ENCODE measurements at places on chromosomes 1 and 21.
A peak's percentile ranks its signal among the peaks of the same experiment; 100 is the strongest.

DNA sequence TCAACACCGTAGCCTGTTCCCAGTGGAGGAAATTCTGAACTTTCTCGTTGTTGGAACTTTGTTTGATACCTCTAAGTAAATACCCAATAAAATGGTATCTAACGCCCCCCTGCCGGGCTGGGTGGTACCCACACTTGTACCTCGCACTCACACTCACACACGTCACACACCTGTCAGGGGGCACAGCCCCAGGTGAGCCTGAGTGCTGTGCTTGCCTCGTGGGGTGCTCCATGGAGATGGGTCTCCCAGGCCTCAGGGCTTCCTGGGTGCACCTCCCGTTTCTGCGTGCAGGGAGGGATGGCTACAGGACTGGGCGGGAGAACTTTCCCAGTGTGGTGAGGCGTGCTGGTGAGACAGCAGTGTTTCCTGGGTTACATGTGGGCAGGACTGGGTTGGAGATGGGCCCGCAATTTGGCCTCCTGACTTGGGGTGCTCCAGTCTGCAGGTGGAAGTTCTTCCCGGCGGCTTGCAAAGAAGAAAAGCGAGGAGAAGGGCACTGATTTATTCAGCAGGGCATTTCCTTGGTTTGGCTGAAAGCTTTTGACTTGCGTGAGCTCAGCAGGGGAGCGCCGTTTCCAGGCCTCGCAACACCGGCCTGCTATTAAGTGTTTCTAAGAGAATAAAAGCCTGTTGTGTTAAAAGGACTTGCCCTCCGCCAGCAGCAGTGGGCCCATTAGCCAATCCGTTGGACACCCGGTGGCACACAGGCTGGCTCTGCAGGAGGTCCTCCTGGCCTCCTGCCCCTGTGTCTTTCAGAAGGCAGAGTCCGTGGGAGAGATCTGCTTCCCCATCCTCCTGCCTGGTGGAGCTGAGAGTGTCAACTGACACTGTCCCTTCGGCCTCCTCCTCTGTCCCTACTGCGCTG, 79.7 kb downstream of the KIF26B start:
- no peaks in the 10 kb centered on the region for H3K27me3 ChIP-seq
- H3K36me3 ChIP-seq, result no peaks in the 10 kb centered on the region
- peak; percentile 83 for DNase-seq
- no peak overlapping the region for H3K4me3 ChIP-seq

- no peak overlapping the region for H3K27ac ChIP-seq
- no peaks in the 10 kb centered on the region for H3K4me1 ChIP-seq
- H3K27me3 ChIP-seq, result no peaks in the 10 kb centered on the region
- peaks cover 5% of the 10 kb centered on the region for H3K36me3 ChIP-seq
- H3K4me3 ChIP-seq, result no peak overlapping the region
These were observed 67.0 kb upstream of the LBR start for GRCh38 chr1:225494789-225495359.

- H3K36me3 ChIP-seq, result no peaks in the 10 kb centered on the region
- no peaks in the 10 kb centered on the region for H3K27me3 ChIP-seq
- no peak overlapping the region for H3K4me3 ChIP-seq
- no peaks in the 10 kb centered on the region for H3K4me1 ChIP-seq
- DNase-seq, result no peak
These were observed 92.0 kb upstream of the S1PR1 start for GRCh38 chr1:101144671-101145448.

- H3K36me3 ChIP-seq, result peaks cover 4% of the 10 kb centered on the region
- H3K27ac ChIP-seq, result no peak overlapping the region
- H3K4me1 ChIP-seq, result no peaks in the 10 kb centered on the region
- DNase-seq, result peak; percentile 56
These were observed 4.6 kb downstream of the ATP13A2 start for GRCh38 chr1:17007121-17007520.

- 0 out of 2 replicates have a peak, but pooled peaks cover 3% of the 10 kb centered on the region for H3K4me1 ChIP-seq
- DNase-seq, result no peak
- H3K36me3 ChIP-seq, result peaks cover 4% of the 10 kb centered on the region
- no peak overlapping the region for H3K27ac ChIP-seq
These were observed 23.5 kb downstream of the SERPINC1 start for GRCh38 chr1:173893611-173894010.

DNA sequence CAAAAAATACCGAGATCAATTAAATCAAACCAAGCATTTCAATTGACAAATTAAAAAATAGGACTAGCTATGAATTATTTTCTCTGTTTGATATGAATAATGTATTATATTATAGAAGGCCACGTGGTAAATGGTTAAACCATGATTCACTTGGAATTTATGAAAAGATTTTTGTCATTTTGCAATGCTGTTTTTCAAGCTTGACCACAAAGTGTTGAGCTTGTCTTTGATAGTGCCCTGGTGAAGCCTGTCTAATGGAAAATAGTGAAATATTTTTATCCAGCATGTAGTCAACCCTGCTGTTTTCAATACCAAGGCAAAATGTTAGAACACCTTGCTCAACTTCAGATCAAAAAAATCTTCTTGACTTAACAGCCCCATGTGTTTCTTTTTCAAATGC, 288.0 kb upstream of the PRMT6 start:
- DNase-seq, result no peak
- H3K36me3 ChIP-seq, result no peaks in the 10 kb centered on the region
- no peak overlapping the region for H3K27ac ChIP-seq
- no peak overlapping the region for H3K4me3 ChIP-seq
- no peaks in the 10 kb centered on the region for H3K27me3 ChIP-seq

- H3K27ac ChIP-seq, result no peak overlapping the region
- no peaks in the 10 kb centered on the region for H3K4me1 ChIP-seq
- H3K4me3 ChIP-seq, result no peak overlapping the region
- no peaks in the 10 kb centered on the region for H3K27me3 ChIP-seq
These were observed 150.1 kb downstream of the CDC7 start for GRCh38 chr1:91650764-91651163.

GRCh38 chr1:108636876-108637275, 24.0 kb downstream of the HENMT1 start:
- no peak overlapping the region for H3K4me3 ChIP-seq
- H3K36me3 ChIP-seq, result peaks cover 24% of the 10 kb centered on the region
- no peak overlapping the region for H3K27ac ChIP-seq
- no peaks in the 10 kb centered on the region for H3K4me1 ChIP-seq
- DNase-seq, result no peak
- H3K27me3 ChIP-seq, result no peaks in the 10 kb centered on the region

- no peaks in the 10 kb centered on the region for H3K4me1 ChIP-seq
- no peak overlapping the region for H3K4me3 ChIP-seq
- no peak overlapping the region for H3K27ac ChIP-seq
- DNase-seq, result no peak
These were observed 130.7 kb upstream of the DMRTA2 start for GRCh38 chr1:50553921-50554320.

DNA sequence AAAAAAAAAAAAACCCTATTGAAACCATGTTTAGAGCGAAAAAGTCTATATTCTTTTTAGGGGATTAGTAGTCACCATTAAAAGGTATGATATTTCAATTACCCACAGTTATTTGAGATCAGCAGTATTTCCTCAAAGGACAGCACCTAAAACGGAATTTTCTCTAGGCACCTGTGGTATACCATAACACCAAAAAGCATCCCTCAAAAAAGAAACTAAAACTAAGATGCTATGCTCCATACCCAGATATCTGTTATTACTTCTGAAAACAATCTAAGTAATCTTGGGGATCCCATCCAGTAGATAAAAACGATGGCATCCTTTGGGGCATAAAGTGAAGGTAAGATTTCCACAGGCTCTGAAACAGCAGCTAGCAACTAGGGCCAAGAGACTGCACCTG, 89.0 kb downstream of the RERE start:
- DNase-seq, result no peak
- H3K4me1 ChIP-seq, result peaks cover 5% of the 10 kb centered on the region
- H3K27ac ChIP-seq, result no peak overlapping the region
- H3K4me3 ChIP-seq, result no peak overlapping the region

DNA sequence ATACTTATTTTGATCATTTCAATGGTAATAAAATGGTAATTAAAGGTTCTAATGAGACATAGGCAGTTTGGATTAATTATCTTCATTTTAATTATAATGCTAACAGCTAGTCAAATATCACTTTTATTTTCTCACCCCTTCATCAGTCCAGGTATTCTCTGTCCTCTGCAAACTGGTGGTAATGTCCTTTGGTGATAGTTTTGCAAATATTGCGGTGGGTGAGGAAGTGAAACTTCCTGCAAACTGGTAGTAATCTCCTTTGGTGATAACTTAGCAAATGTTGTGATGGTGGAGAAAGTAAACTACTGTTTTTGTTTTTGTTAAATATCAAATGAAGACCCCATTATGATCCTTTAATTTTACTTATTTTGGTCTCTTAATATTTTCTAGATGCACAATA, 209.0 kb downstream of the AMY1C start:
- H3K4me1 ChIP-seq, result no peaks in the 10 kb centered on the region
- H3K27ac ChIP-seq, result no peak overlapping the region
- H3K4me3 ChIP-seq, result no peak overlapping the region
- H3K27me3 ChIP-seq, result no peaks in the 10 kb centered on the region

DNA sequence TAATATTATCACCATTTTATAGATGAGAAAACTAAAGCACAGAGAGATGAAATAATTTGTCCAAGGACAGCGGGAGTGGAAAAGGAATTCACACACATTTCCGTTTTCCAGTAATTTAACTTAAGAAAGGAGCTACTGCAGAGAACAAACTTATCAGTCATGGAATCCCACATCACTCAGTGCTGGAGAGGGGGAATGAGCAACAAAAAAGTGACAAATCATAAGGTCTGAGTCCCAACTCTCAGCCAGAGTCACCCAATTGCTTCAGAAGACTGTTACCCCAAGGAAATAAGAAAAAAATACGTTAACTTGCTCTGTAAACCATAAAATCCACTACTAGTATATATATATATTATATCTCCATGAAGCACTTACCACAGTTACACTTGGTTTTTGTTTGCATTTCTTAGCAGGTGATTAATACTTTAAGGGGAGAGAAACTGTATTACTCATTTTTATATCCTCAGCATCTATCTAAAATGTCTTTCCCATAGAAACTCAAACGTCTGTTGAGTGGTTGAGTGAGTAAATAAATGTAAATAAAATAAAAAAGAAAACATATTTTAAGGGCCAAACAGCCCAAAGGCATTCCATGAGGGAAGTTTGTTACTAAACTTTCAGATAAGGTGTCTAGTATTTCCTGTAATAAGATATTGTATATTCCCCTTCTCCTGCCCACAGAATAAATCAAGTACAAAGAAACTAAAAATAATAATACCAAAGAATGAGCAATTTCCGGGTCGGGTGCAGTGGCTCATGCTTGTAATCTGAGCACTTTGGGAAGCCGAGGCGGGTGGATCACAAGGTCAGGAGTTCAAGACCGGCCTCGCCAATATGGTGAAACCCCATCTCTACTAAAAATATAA, 76.8 kb downstream of the SLC45A1 start:
- no peak overlapping the region for H3K27ac ChIP-seq
- peaks cover 23% of the 10 kb centered on the region for H3K4me1 ChIP-seq
- peaks cover 6% of the 10 kb centered on the region for H3K36me3 ChIP-seq
- H3K4me3 ChIP-seq, result no peak overlapping the region

DNA sequence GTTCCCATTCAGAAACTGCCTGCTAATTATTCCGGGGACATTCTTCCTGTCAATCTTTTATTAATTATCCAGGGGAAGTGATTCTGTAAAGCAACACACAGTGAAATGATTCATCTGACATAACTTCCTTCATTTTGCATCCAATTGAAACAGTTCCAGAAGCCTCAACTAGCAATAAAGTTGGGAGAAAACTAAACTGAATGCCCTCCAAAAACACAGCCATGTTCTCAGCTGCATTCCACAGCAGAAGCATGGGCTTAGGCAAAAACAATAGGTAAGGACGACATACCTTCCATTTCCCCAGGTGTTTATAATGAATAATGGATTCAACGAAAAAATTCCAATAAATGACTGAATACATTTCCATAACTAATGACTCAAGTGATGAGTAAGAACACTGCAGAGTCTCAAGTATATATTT, 36.9 kb upstream of the TARBP1 start:
- H3K4me3 ChIP-seq, result no peak overlapping the region
- H3K4me1 ChIP-seq, result peaks cover 3% of the 10 kb centered on the region
- no peak for DNase-seq
- H3K36me3 ChIP-seq, result no peaks in the 10 kb centered on the region
- H3K27ac ChIP-seq, result peak overlapping the region; percentile 71

- no peaks in the 10 kb centered on the region for H3K4me1 ChIP-seq
- no peaks in the 10 kb centered on the region for H3K36me3 ChIP-seq
These were observed 135.8 kb downstream of the SYF2 start for GRCh38 chr1:25096307-25097150.

DNA sequence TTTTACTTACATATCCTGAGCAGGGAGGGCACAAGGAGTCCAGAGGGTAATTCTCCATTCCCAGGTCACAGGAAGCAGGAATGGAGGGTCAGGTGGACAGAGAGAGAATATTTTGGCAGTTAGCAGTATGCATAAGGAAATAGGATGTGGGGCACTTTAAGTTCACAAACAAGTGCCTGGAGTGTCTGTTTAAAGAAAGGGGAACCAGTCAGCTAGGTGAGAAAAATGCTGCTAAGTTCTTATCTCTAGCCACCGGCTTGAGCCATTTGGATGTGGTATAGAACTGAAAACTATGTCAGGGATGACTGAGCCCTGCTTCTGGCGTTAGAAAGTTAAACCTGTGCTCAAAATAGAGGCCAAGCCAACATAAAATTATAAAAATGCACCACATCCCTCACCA, 739.7 kb upstream of the NCAM2 start:
- no peaks in the 10 kb centered on the region for H3K27me3 ChIP-seq
- H3K36me3 ChIP-seq, result no peaks in the 10 kb centered on the region
- no peaks in the 10 kb centered on the region for H3K4me1 ChIP-seq
- DNase-seq, result no peak
- H3K27ac ChIP-seq, result no peak overlapping the region

GRCh38 chr1:222126052-222126451, 384.2 kb upstream of the DUSP10 start:
- no peaks in the 10 kb centered on the region for H3K27me3 ChIP-seq
- no peak overlapping the region for H3K4me3 ChIP-seq

DNA sequence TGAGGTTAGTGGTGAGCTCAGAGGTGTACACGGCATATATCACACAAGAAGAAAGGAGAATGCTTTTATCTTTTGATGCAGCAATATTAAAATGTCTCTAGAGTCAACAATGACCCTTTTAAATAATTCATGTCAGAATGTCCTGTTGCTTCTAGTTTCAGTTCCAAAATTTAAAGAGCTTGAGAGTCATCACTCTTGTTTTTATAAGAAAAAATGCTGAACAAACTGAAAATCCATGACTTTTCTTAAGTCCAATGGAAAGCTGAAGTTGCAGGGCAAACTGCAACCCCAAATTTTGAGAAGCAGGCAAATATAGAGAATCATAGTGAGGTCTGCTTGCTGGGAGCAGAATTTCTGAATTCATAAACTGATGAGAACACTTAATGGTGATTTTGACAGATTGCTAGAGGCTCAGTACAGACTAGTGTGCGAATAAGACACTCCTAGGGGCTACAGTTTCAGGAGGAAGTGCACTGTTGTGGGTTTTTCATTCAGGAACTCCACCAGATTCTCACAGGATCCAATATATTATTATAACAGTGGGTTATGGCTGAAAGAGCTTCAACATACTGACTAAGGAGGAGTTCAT, 135.1 kb downstream of the CLIC6 start:
- no peaks in the 10 kb centered on the region for H3K27me3 ChIP-seq
- H3K4me3 ChIP-seq, result no peak overlapping the region
- H3K27ac ChIP-seq, result no peak overlapping the region
- H3K4me1 ChIP-seq, result no peaks in the 10 kb centered on the region

GRCh38 chr21:29640080-29640508, 299.7 kb downstream of the GRIK1 start:
- H3K36me3 ChIP-seq, result no peaks in the 10 kb centered on the region
- H3K4me1 ChIP-seq, result no peaks in the 10 kb centered on the region
- no peak overlapping the region for H3K4me3 ChIP-seq
- no peak overlapping the region for H3K27ac ChIP-seq

Measured in H9 (cell line).